ENCODE measurements at places on chromosomes 12 and 14. TPM values are rescaled to one million over a fixed set of nuclear protein-coding genes. Genes with fewer than 3 reads are reported as not detected.
A peak's percentile ranks its signal among the peaks of the same experiment; 100 is the strongest.

DNA sequence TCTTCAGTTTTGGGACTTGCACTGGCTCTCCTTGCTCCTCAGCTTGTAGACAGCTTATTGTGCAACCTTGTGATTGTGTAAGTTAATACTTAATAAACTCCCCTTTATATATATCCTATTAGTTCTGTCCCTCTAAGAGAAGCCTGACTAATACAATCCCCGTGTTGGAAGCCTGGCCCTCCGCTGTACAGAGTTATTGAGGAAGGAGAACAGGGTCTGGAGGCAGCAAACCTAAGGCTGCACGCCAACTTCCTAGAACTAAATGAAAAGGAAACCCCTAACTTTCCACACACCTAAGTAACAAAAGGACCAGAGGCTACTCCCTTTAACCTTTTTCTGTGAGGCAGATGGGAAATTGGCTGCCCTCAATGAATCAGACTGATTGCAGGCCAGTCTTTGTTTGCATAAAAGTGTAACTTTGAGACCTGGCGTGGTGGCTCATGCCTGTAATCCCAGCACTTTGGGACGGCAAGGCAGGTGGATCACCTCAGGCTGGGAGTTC is 42.6 kb upstream of the LIMA1 start:
- DNase-seq, result peak; percentile 85

DNA sequence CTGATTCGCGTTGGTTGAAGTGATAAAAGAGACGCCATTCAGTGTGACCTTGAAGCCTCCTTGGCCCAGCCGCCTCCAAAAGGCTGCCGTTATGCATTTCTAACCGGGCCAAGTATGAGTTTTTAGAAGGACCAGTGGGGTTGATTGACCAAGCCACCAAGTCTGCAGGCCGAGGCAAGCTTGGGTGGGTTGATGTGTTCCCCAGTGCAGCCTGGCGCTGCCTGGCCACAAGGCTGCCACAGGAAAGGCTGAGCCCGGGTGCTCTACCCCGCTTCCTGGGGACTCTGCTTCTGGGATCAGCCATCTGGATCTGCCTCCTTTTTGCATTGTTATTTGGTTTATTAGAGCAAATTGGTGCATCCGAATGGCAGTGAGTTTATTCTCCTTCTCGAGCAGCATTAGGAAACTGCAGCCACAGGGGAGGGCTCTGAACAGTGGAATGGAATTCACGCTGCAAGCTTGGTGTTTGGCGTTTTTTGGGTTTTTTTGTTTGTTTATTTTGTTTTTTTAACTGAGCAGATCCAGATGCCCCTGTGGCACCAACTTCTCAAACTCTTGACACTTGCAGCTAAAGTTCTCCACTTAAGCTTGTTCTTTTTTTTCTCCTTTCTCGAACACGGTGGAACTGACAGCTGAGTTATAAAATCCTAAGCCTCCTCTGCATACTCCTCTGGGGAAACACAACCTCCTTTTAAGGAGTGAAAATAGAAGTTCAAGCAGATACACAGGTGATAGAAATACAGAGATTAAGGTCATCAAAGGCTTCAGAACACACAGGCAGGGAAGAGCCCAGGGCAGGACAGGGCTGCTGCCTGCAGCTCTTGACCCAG is 145.4 kb upstream of the FKBP4 start:
- DNase-seq, result no peak

- no peak for DNase-seq
These were observed 117.5 kb downstream of the VRK1 start for GRCh38 chr14:96914571-96915128.

DNA sequence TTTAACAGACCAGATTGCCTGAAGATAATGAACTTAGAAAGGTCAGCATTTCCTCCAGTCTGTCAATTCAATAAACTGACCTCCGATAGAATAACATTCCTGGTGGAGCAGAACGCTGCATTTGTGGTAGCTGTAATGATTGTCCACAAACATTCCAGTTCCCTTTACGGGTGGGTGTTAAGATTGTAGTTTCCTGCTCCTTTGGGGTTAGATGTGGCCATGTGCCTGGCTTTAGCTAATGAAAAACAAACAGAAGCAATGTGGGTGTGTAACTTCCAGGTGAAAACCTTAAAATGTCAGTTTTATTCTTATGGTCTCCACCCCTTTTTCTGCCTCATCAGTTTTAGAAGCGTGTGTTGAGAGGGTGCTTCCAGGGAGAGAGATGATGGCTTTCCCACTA is 217.3 kb upstream of the CRY1 start:
- no peak for DNase-seq

DNA sequence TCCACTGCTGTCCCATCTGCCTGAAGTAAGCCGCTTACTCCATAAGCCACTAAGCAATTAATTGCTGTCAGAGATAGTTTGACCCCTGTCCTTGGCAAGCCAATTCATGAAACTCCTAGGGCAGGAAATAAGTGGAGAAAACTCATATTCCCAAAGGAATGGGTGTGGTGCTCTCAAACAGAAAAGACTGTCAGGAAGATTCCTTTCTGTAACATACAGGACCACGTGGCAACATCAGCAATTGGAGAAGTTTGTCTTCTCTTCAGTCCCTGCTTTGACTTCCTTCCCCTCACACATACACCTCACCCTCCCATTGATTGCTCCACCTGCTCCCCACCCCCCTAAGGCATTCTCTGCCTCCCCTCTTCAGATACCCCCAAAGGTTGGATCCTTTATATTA is 36.2 kb upstream of the MDM1 start:
- no peak for DNase-seq

GRCh38 chr12:97597031-97597751 is 134.6 kb downstream of the RMST start:
- DNase-seq, result no peak

GRCh38 chr14:68722186-68722585 is 70.7 kb downstream of the ZFP36L1 start:
- no peak for DNase-seq

DNA sequence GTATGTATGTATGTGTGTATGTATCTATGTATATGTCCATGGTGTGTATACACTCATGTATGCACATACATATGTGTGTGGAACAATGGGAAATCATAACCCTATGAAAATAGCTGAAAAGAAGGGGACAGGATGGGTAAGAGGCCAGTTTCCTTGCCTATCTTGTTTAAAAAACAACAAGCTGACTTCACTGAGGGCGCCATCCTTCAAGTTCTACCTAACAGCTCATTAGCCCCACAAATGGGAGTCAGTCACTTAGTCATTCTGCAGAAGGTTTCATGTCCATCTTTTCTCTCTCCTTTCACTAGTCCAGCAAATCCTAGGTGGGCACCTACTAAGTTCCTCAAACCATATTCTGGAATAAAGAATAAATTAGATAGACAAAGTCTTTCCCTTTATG is 14.7 kb downstream of the STON2 start:
- no peak for DNase-seq

- no peak for DNase-seq
These were observed 392.7 kb downstream of the GALC start for GRCh38 chr14:87600240-87600639.

GRCh38 chr14:91058042-91058581 is 2.3 kb downstream of the RPS6KA5 start:
- DNase-seq, result no peak

- no peak for DNase-seq
These were observed 15.3 kb upstream of the NTF3 start for GRCh38 chr12:5416571-5416970.

- DNase-seq, result no peak
These were observed 9.5 kb upstream of the RAB35 start for GRCh38 chr12:120125792-120126634.

DNA sequence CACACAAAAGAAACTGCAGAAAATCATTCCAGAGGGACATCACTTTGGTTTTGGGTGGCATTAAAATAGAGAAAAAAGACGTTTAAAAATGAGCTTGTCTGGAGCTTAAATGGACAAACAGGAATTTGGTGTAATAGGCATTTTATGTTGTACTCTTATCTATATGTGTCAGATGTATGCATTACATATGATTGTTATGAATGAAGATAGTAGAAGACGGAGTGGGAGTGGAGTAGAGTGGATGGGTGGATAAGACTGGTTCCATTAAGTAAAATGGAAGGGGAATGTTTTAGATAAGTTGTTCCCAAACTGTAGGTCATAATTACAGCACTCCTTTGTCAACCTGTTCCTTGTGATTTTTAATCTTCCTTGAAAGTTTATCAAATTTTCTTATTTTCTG is 1.9 kb downstream of the CCDC91 start:
- no peak for DNase-seq

DNA sequence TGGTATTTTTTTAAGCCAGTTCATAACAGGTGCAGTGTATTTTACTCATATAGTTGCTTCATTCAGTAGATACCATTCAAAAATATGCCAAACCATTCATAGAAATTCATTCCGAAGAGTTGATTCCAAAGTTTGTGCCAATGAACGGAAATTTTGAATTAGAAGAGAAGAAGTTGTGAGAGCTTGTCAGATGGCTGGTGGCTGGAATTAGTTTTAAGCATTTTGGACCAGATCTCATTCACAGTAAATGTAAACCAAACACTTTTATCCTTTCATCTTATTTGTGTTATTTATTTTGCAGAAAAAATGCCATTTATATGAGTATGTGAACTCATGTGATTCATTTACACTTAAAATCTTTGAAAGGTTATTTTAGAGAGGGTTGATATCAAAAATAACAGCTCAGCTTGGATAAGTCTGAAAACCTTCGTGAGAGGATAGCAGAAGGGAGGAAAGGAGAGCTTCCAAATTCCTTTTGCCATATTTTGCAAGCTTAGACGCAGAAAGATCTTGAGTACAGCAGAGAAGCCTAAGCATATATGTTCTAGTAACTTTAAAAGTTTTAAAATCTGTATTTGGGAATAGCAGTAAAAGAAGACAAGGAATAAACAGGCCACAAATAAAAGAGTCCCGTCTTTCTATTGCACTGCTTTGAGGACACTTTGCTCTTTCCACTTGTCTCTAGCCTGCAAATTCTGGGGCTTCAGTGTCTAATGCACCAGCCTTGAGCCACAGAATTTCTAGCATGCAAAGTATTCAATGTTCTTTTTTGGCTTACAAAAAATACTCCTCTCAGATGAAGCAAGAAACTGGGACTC is 253.6 kb upstream of the FLRT2 start:
- no peak for DNase-seq

DNA sequence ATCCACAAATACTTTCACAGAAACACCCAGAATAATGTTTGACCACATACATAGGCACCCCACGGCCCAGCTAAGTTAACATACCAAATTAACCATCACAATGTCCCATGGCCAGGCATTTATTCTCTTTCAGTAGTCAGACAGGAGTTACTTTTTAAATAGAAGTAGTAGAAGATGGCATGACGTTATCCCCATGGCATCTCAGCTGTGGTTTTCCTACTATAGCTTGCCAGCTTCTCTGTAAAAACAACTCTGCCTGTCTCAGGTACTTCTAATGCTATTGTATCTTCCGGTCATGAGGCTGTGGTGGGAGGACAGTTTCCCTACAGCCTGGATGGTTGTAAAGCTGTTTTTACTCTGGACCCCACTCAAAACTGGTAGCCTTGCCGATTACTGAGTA is 19.3 kb downstream of the CTSG start:
- DNase-seq, result no peak

DNA sequence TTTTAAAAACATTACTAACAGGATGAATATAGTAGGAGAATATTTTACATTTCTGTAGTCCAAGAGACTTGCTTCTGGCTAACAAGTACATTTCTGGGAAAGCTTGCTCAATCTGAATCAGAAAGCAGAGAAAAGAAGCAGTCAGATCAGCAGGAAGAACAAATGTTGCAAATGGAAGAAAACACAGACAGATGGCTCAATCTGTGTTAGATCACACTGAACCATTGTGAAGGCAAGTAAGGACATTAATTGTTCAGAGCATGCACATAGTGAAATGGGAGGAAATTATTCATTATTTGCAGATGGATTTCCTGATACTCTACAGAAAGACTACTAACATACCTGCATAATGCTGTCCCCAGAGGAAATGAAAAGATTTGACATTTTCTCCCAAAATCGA is 65.2 kb upstream of the CNOT2 start:
- DNase-seq, result no peak

The TMTC2 gene
- total RNA-seq, result 0.93 TPM

The BICDL1 gene
- 9.4 TPM for total RNA-seq

The TAS2R7 gene
- total RNA-seq, result not detected

The TGFB3 gene
- 5.5 TPM for total RNA-seq

The VDR gene
- 0.28 TPM for total RNA-seq

The DHRS2 gene
- 6.2 TPM for total RNA-seq

The FAM90A1 gene
- total RNA-seq, result not detected

The NTN4 gene
- 20.7 TPM for total RNA-seq

The GNS gene
- 41.2 TPM for total RNA-seq

The SLC25A21 gene
- 0.25 TPM for total RNA-seq
